Epithelial cell of proximal tubule (primary cell): ENCODE measurements at places on chromosomes 4 and X.
A peak's percentile ranks its signal among the peaks of the same experiment; 100 is the strongest.

- DNase-seq = peak; percentile 89
These were observed 1.7 kb downstream of the GPRIN3 start for GRCh38 chr4:89305712-89306437.

DNA sequence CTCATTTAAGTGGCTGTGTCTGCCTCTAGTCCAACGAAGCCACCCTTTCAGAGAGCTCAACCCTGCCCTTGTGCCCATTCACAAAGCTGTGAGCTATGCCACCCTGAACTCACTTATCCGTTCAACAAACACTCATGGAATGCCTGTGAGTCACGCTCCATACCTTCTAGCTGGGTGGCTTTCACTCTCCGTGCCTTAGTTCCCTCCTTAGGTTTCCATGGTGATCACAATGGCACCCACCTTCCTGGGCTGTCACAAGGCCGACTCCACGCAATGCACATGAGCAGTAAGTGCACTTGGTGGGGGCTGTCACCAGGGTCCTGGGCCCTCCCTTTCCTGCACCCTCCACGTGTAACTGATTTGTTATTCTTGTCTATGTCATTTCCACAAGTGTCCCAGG lies 37.2 kb upstream of the PPP2R2C start:
- no peak for DNase-seq

DNA sequence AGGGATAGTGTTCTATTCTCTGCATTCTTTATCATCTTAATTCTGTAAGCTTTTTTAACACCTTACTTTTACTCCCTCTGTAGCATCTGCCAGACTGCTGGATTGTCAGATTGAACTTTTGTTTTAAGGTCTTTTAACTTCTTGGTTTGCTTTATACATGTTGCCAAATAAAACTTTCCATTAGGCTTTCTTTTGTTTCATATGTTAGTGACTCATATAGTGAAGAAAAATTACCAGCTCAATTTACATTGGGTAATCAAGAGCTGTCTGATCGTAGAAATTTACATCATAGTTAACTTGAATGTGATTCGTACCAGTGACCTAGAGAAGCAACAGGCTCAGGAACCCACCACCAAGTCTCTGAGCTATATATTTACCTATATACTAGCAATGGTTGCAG lies 28.5 kb upstream of the KLHL4 start:
- DNase-seq = no peak

GRCh38 chr4:173264684-173265185 lies 69.4 kb downstream of the HMGB2 start:
- DNase-seq = no peak

DNA sequence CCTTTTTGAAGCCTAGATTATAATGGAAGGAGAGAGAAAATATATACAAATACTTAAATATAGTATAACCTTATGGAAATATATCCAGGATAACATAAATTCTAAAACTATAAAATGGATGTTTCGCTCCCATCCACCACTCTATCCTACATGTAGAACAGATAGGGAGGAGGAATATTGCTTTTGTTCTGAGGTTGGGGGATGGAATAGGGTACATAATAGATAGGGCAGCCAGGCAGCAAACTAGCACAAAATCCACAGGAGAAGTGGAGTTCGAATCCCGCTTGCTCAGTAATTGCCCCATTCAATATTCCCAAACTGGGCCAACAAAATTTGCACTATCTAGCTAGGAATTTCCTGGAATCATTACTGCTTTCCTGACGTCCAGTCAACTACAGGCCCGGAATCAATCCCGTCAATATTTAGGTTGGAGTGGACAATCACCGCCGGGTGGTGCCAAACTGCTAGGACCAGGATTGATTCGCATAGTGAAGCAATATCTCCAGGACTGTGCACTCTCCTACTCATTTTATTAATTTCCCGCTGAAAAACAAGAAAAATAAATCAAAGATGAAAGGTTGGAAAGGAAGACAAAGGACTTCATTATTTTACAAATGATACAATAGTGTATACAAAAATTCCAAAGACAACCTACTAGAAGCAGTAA lies 40.4 kb upstream of the PAPSS1 start:
- DNase-seq = no peak

- DNase-seq = no peak
These were observed 27.3 kb downstream of the DDX60 start for GRCh38 chr4:168291242-168291641.

DNA sequence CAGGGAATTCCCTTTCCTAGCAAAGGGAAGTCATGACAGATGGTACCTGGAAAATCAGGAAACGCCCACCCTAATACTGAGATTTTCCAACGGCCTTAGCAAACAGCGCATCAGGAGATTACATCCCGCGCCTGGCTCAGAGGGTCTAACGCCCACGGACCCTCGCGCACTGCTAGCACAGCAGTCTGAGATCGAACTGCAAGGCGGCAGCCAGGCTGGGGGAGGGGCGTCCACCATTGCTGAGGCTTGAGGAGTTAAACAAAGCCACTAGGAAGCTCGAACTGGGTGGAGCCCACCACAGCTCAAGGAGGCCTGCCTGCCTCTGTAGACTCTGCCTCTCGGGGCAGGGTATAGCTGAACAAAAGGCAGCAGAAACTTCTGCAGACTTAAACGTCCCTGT lies 507.7 kb downstream of the ZIC3 start:
- DNase-seq = no peak

- DNase-seq = peak; percentile 42
These were observed 121.1 kb downstream of the MGST2 start for GRCh38 chr4:139786494-139787354.

DNA sequence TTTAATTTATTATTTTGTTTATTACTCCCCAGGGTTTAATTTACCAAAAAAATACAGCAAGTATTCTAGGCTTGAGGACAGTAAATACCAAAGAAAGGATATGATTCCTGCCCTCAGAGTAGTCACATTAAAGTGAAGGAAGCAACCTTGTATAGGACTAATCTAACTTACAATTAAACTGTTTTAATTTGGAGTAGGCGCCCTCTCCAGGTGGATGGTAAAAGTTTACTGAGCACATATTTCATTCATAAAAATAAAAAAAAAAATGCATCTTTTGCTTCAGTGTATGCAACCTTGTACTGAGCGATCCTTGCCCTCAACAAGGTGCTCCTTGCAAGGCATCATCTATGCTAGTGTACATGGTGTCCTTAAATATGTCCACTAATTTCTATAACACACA lies 72.0 kb upstream of the MAGEB16 start:
- no peak for DNase-seq

DNA sequence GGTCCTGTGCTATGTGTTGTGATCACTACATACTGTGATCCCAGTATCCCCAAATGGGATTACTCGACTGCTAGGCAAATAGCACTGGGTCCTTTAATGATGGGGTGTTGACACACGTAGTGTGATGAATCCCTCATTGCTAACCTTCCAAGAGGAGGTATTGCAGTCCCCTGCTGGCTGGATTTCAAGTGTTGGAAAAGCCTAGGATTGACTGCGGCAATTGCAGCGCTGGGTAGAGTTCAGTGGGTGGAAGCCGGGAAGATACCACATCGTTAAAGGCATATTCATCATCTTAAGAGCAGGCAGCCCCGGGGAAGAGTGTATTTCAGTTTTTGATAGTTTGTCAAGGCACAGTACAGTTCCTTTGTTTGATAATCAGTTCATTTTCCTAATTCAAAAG lies 159.9 kb downstream of the TRIML1 start:
- no peak for DNase-seq

- no peak for DNase-seq
These were observed 2.4 kb downstream of the MAGEA12 start for GRCh38 chrX:152735860-152736511.

DNA sequence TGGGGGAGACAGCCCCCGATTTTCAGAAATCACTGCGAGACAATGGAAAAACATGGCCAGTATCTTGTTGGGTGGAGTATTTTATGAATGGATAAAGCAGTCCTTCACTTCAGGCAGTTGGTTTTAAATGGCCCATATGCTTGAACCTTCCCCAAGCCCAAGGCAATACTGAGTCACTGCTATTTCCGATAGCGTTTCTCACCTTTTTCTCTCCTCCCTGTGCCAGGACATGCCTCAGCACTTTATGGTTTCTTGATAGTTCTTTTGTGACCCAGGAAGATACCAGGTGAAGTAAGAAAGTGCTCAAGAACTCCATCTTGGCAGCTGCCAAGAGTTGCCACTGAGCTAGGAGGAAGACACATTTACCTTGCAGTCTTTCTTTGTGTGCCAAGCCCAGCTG lies 26.8 kb upstream of the ESX1 start:
- DNase-seq = no peak

- DNase-seq = peak; percentile 83
These were observed 94.0 kb upstream of the RBPJ start for GRCh38 chr4:26226629-26227376.

GRCh38 chrX:146243041-146243440 lies 425.4 kb downstream of the SLITRK2 start:
- DNase-seq = peak; percentile 1
